ENCODE measurements at places on chromosomes 5 and 9. TPM values are rescaled to one million over a fixed set of nuclear protein-coding genes. Genes with fewer than 3 reads are reported as not detected.

Gene PPP3R2
- not detected for polyA plus RNA-seq

Gene MSANTD3
- polyA plus RNA-seq = 48.3 TPM

Gene WDR31
- 1.3 TPM for polyA plus RNA-seq

Gene SLC6A19
- not detected for polyA plus RNA-seq

Gene ELOVL7
- polyA plus RNA-seq = 0.07 TPM

Gene C5orf52
- not detected for polyA plus RNA-seq

Gene NMUR2
- polyA plus RNA-seq = not detected
